ENCODE measurements at places on chromosomes 6 and 20.

- peak; percentile 90 for DNase-seq
Measured at GRCh38 chr6:62285612-62286469, at the start of gene KHDRBS2. TSS of gene KHDRBS2 (minus strand) at chr6:62286225.

- DNase-seq = no peak
Measured at GRCh38 chr6:164184410-164184809, 769.9 kb downstream of the QKI start.

GRCh38 chr20:47662483-47663353 is 122.6 kb downstream of the SULF2 start:
- DNase-seq = no peak

DNA sequence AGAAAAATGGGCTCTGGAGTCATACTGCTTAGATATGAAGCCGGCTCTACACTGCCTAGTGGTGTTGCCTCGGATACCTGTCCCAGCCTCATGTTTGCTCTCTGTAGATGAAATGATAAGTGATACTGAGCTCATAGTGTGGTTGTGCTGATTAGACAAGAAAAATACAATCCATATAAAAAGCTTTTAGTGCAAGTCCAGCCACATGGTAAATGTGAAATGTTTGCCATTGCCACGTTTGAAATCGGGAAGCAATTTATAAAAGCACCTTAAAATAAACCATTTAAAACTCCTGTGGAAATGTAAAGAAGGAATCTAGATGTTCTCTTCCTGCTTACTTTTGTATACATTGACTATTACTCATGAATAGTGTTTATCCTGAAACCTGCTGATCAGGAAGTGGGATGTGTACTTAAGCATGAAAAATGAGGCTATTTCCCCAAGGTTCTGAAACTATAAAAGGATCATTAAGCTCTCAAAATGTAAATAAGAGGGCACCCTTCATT is 13.1 kb upstream of the PBOV1 start:
- DNase-seq = no peak

All from aorta (tissue), 5 donors.